Natural killer cell (primary cell): ENCODE measurements at places on chromosomes 12 and 14. TPM values are rescaled to one million over a fixed set of nuclear protein-coding genes. Genes with fewer than 3 reads are reported as not detected.

C3AR1 gene
- total RNA-seq = 13.0 TPM

TAMALIN gene
- 424 TPM for total RNA-seq

BEGAIN gene
- total RNA-seq = 0.11 TPM

SMOC1 gene
- total RNA-seq = not detected

CAPS2 gene
- 9.5 TPM for total RNA-seq

KRT2 gene
- total RNA-seq = 0.63 TPM

DNA sequence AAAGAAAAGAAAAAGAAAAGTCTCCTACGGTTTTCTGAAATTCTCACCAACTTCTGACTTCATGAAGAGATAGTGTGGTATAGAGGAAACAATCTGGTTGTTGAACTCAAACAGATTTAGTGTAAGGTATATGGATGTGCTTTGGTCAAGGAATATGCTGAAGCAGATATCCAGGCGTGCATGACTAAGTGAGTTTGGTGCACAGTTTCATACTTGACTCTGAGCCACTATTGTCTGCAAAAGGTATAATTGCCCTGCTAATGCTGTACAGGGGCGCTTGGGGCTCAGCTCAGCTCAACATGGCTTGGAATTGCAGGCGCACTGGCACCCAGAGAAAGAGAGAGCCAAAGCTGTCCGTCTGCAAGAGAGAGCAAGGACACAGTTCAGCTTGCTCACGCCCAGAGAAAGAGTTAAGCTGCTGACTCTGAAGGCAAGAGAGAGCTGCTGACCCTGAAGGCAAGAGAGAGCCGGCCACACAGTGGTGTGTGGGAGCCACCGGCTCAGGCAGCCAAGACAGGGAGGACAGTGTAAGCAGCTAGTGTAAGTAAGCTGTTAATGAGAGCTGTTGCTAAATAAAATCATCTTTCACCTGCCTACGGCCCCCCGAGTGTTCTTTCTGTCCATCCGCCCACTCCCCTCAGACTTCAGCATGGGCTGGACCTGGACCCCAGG, 66.4 kb upstream of the SLC38A4 start:
- no peaks in the 10 kb centered on the region for H3K4me1 ChIP-seq
- H3K27me3 ChIP-seq = peaks cover 7% of the 10 kb centered on the region
- H3K27ac ChIP-seq = no peak overlapping the region
- no peak overlapping the region for H3K4me3 ChIP-seq
- H3K36me3 ChIP-seq = no peaks in the 10 kb centered on the region

GRCh38 chr14:54669721-54670561, 103.0 kb downstream of the SAMD4A start:
- H3K4me1 ChIP-seq = peaks cover 35% of the 10 kb centered on the region
- H3K4me3 ChIP-seq = no peak overlapping the region
- DNase-seq = peak; percentile 60

DNA sequence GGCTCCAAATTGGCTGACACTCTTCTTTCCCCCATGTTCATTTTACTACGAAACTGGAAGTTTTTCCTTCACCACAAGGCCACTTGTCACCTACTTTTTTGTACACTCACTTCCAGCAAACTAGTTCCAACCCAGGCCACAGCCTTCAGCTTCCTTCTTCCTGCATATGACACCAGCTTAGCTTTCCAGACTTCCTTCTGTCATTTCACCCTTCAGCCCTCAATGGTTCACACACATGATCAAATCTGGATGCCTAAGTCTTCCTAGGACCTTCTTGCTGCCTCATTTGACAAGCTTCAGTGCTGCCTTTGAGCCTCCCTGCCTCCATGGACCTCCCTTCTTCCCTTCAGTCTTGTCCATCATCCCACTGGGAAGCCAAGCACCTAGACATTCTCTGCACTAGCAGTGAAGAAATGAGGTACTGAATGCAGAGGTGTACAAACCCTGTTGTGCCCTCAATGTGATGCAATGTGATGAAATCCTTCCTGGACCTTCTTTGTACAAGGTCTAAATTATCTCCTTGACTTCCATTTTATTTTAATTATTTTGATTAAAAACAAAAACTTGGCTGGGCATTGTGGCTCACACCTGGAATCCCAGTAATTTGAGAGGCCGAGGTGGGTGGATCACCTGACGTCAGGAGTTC, 4.3 kb upstream of the REC8 start:
- peaks cover 61% of the 10 kb centered on the region for H3K36me3 ChIP-seq
- H3K4me1 ChIP-seq = peaks cover 38% of the 10 kb centered on the region
- H3K27ac ChIP-seq = no peak overlapping the region
- H3K4me3 ChIP-seq = no peak overlapping the region
- H3K27me3 ChIP-seq = no peaks in the 10 kb centered on the region

GRCh38 chr14:92037989-92038388, 1.9 kb downstream of the TRIP11 start:
- DNase-seq = no peak
- no peak overlapping the region for H3K27ac ChIP-seq
- peaks cover 11% of the 10 kb centered on the region for H3K4me1 ChIP-seq
- H3K27me3 ChIP-seq = no peaks in the 10 kb centered on the region

- H3K27me3 ChIP-seq = no peaks in the 10 kb centered on the region
- peak; percentile 64 for DNase-seq
- peaks cover 21% of the 10 kb centered on the region for H3K4me1 ChIP-seq
- peaks cover 2% of the 10 kb centered on the region for H3K36me3 ChIP-seq
- peak overlapping the region; percentile 97 for H3K27ac ChIP-seq
Measured at GRCh38 chr14:22588526-22589095, 413 bp downstream of the DAD1 start.

- no peaks in the 10 kb centered on the region for H3K4me1 ChIP-seq
- no peak overlapping the region for H3K27ac ChIP-seq
- no peak for DNase-seq
Measured at GRCh38 chr14:43116341-43116740, 1390.7 kb downstream of the FSCB start.

GRCh38 chr14:88488897-88489296, 65.9 kb downstream of the PTPN21 start:
- no peaks in the 10 kb centered on the region for H3K36me3 ChIP-seq
- H3K4me3 ChIP-seq = no peak overlapping the region
- no peak overlapping the region for H3K27ac ChIP-seq
- peaks cover 3% of the 10 kb centered on the region for H3K4me1 ChIP-seq
- H3K27me3 ChIP-seq = no peaks in the 10 kb centered on the region

GRCh38 chr12:53990311-53991076, 5.5 kb downstream of the HOXC10 start:
- peaks cover 95% of the 10 kb centered on the region for H3K27me3 ChIP-seq
- no peak overlapping the region for H3K4me3 ChIP-seq
- DNase-seq = no peak

GRCh38 chr14:54749727-54750126, 152.9 kb downstream of the GCH1 start:
- no peak overlapping the region for H3K4me3 ChIP-seq
- H3K4me1 ChIP-seq = no peaks in the 10 kb centered on the region
- H3K36me3 ChIP-seq = no peaks in the 10 kb centered on the region
- no peak for DNase-seq

- H3K27ac ChIP-seq = no peak overlapping the region
- DNase-seq = no peak
- H3K4me3 ChIP-seq = no peak overlapping the region
Measured at GRCh38 chr14:77752799-77753516, 8.0 kb downstream of the SNW1 start.

- peak overlapping the region; percentile 37 for H3K27ac ChIP-seq
- no peaks in the 10 kb centered on the region for H3K36me3 ChIP-seq
- no peak for DNase-seq
- H3K4me3 ChIP-seq = no peak overlapping the region
Measured at GRCh38 chr14:105390849-105391500, 7.4 kb upstream of the TEX22 start.

DNA sequence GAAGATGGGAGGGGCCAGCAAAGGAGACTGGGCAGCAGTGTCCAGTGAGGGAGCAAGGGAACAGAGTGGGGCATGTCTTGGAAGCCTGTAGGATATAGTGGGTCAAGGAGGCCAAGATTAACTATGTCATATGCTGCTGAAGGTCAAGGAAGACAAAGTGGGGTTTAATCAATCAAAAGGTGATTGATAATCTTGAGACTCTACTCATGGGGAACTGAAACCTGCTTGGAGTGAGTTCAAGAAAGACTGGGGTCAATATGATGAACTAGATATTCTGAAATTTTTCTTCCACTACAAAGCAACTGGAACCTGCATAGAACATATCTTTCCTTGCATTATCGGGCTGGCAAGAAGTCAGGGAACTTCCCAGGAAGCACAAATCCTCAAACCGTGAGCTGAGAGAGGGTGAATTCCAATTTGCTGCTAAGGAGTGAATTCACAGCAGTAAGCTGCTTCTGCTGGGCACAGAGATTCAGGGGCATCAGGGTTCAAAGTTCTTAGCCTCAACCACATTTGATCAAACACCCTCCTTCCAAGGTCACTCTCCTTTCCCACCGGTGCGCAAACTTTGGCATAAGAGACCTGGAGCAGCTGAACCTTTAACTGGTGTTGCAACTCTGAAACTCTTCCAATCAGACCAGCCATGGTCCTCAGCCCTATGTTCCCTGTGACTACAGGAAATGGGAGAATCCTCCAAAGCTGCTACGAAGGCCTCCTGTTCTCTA, 40.3 kb upstream of the DCD start:
- H3K4me3 ChIP-seq = no peak overlapping the region
- H3K27me3 ChIP-seq = peaks cover 6% of the 10 kb centered on the region
- no peaks in the 10 kb centered on the region for H3K36me3 ChIP-seq
- DNase-seq = no peak

- DNase-seq = no peak
- no peaks in the 10 kb centered on the region for H3K27me3 ChIP-seq
- no peaks in the 10 kb centered on the region for H3K4me1 ChIP-seq
- H3K4me3 ChIP-seq = no peak overlapping the region
- H3K36me3 ChIP-seq = no peaks in the 10 kb centered on the region
Measured at GRCh38 chr12:127127897-127128296, 1139.1 kb upstream of the TMEM132C start.

DNA sequence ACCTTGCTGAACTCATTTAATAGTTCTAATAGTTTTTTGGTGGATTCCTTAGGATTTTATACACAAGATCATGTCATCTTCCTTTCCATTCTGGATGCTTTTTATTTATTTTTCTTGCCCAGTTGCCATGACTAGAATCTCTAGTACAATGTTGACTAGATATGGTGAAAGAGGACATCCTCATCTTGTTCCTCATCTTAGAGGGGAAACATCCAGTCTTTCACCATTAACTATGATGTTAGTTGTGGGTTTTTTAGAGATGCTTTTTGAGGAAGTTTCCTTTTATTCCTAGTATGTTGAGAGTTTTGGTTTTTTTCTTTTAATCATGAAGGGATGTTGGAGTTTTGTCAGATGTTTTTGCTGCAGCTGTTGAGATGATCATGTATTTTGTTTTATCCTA, 8.7 kb downstream of the ANKRD13A start:
- no peak for DNase-seq
- H3K27ac ChIP-seq = no peak overlapping the region
- no peak overlapping the region for H3K4me3 ChIP-seq
- peaks cover 37% of the 10 kb centered on the region for H3K4me1 ChIP-seq
- no peaks in the 10 kb centered on the region for H3K27me3 ChIP-seq
- peaks cover 2% of the 10 kb centered on the region for H3K36me3 ChIP-seq
